ENCODE measurements at places on chromosomes 7 and 10.
A peak's percentile ranks its signal among the peaks of the same experiment; 100 is the strongest.

DNA sequence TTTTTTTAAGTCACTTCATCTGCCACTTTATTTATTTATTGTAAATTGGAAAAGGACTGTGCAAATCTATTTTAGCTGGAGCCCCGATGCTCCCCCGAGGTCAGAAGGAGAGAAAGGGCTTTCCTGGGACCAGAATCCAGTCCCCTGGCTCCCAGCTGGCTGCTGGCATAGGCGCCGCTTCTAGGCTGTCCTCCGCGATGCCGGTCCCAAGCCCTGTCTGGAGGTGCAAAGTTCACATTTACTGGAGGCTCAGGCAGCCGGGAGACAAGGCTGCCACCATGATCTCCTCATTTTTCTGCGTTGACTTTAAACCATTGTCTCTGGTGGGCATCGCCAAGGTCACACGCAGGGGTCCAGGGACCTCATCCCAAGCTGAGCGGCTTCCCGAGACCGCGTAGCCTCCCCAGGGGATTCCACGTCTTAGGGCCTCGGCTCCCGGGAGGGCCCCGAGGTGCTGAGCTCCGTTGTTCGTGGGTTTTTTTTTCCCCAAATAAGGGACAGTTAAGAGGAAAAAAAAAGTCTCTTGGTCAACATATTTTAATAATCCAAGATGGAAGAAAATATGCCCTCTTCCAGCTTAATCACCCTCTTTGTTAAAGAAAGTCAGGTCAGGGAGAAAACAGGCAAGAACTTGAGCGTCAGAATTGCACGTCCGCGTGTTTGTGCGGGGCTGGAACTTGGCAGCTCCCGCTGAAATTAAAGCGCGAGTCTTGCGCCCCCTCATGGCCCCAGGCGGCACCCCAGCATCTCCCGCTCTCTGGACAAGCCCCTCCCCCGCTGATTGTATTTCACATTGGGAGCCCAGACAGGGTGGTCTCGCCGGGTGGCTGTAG is 11.9 kb downstream of the RGR start:
- peak; percentile 7 for DNase-seq

GRCh38 chr7:18541181-18541870 is 45.8 kb downstream of the HDAC9 start:
- no peak for DNase-seq

GRCh38 chr7:80467069-80467468 is 44.8 kb downstream of the GNAT3 start:
- DNase-seq: no peak

- DNase-seq: no peak
Measured at GRCh38 chr10:89164080-89164479, 43.0 kb downstream of the CH25H start.

- DNase-seq: no peak
Measured at GRCh38 chr7:156111-157007, 36.0 kb upstream of the FAM20C start.

GRCh38 chr7:159104188-159104920 is 40.3 kb downstream of the VIPR2 start:
- no peak for DNase-seq

DNA sequence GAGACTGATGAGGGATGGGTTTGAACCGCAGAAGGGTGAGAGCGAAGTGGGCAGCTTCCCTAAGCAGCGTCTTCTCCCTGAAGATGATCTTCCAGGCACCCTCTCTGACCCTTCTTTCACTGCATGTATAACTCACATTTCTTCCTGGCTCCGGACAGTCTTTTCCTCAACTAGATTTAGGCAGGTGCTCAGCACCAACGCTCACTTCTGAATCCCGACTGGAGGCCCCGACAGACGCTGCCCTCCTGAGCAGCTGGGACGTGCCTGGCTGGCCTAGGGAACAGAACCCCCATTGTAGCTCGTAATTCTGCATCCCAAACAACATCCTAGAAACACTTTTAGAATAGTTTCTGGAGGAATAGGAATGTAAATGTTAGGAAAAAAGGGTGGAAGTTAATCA is 206.6 kb downstream of the DIP2C start:
- no peak for DNase-seq

DNA sequence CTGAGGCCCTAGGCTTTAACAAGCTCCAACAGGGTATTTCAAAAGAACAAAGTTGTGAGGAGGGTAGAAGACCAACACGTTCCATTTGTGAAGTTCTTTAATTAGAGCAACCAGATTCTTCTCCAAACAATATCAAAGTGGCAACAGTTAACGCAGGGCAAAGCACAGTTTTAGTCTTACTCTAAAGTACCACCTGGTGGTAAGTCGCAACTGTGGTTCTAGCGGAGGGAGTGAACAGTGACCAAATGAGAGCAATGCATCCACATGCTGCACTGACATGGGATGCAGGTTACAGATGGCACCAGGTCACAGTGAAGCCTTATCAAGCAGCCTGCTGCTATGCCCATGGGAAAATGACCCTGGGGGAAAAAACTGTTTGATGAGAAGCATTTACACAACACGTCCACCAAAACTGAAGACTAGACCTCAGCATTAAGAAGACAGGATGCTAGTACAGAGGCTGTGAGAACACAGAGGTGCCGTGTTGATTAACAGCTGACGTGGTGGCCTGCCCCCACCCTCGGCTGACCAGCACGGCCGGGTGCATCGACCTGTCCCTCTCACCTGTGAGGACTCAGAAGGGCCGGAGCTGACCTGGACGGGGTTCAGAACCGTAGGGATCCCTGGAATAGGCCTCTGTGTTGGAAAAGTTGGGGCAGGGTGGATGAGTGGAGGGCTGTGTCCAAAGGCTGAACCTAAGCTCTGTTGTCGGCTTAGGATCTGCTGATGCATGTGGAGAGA is 211.2 kb downstream of the GLI3 start:
- no peak for DNase-seq

- DNase-seq: no peak
Measured at GRCh38 chr10:64738462-64738861, 1217.3 kb downstream of the REEP3 start.

DNA sequence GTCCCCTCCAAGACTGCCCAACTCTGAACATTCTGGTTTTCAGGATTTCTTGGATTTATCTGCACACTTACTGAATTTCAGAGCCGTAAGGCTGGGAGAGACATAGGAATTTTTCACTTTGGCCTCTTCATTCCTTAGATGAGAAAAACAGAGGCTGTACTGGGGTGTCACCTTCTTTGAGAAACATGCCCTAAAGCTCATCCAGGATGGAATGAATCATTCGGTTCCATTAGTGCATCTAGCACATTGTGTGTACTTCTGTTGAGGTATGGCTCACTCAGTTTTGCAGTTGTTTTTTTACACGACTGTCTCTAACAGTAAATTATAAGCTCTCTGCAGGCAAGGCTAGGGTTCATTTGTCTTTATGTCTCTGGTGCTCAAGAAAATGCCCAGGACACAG is 383.4 kb downstream of the GATA3 start:
- DNase-seq: no peak

GRCh38 chr7:90859521-90859920 is 263.4 kb downstream of the CDK14 start:
- no peak for DNase-seq

DNA sequence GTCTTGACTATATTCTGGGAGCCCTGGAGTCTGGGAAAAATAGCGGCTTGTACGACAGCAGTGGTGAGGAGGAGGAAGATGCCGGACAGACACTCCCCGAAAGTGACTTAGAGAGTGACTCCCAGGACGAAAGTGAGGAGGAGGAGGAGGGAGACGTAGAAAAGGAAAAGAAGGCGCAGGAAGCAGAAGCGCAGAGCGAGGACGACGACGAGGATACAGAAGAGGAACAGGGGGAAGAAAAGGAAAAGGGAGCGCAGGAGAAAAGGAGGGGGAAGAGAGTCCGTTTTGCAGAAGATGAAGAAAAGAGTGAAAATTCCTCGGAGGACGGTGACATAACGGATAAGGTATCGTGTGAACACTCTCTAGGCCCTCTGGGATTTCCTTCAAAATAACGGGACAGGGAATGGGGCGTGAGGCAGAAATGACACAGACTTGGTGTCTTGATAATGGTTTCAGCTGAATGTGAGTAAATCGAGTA is 908 bp downstream of the NOM1 start:
- DNase-seq: no peak

GRCh38 chr10:24840784-24841183 is 111.6 kb downstream of the PRTFDC1 start:
- no peak for DNase-seq

GRCh38 chr10:20118119-20118518 is 301.9 kb downstream of the PLXDC2 start:
- DNase-seq: no peak

DNA sequence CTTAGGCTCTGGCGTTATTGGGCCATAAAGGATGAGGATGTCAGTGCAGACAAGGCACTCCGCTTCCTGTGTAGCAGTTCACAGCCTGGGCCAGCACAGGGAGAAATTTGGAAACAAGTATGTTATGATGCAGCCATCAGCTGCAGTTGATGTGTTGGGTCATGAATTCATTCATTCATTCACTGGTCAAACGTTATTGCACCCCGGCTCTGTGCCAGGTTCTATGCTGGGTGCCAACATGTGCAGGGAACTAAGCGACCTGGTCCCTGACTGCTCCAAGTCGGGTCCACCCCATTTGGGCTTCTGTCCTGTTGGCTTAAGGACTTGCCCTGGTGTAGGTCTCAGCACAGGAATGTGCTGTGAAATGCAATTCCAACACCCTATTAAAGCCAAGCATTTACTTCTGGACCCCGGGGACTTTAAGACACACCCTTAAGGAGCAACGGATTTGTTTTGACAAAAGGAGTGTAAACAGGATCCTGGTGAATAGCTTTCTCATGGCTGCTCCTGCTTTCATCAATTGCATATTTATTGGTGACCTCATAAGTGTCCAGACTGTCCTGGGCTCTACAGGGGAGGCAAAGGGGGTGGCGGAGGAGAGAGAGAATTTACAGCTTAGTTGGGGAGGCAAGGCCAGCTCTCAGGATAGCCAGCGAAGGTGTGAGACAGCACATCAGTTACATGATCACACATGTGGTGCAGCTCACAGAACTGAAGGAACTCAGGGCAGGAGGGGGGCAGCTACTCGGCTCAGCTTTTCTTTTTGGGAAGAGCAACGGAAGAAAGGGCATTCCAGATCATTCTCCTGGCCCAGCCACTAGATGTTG is 158.6 kb downstream of the GRK5 start:
- no peak for DNase-seq

DNA sequence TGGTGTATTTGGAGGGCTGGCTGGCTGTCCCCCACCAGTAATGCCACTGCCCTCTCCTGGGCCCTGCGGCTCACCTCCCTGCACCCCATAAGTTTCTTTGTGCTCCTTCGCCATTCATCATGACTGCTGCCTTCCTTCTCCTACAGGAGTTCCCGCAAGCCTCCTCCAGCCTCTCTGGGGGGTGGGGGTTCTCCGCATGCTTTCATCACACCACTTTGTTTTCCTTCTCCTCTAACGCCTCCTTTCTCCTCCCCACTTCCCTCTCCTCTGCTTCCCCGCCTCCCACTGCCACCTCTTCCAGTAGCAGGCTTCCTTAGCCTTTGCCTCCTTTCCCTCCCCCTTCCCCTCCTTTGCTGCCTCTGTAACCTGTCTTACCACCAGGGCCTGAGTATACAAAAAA is 58.1 kb downstream of the PAX2 start:
- DNase-seq: no peak

- DNase-seq: no peak
Measured at GRCh38 chr7:68613405-68613804, 984.9 kb upstream of the AUTS2 start.

- DNase-seq: no peak
Measured at GRCh38 chr10:101695404-101695890, 477 bp upstream of the FBXW4 start.

- DNase-seq: no peak
Measured at GRCh38 chr7:135678612-135679575, 16.6 kb downstream of the STMP1 start.

- no peak for DNase-seq
Measured at GRCh38 chr10:67506083-67506756, 189.8 kb downstream of the CTNNA3 start.

GRCh38 chr10:124602646-124603365 is 141.2 kb downstream of the LHPP start:
- DNase-seq: no peak

GRCh38 chr7:26292768-26293560 is 1.3 kb downstream of the SNX10 start:
- no peak for DNase-seq

DNA sequence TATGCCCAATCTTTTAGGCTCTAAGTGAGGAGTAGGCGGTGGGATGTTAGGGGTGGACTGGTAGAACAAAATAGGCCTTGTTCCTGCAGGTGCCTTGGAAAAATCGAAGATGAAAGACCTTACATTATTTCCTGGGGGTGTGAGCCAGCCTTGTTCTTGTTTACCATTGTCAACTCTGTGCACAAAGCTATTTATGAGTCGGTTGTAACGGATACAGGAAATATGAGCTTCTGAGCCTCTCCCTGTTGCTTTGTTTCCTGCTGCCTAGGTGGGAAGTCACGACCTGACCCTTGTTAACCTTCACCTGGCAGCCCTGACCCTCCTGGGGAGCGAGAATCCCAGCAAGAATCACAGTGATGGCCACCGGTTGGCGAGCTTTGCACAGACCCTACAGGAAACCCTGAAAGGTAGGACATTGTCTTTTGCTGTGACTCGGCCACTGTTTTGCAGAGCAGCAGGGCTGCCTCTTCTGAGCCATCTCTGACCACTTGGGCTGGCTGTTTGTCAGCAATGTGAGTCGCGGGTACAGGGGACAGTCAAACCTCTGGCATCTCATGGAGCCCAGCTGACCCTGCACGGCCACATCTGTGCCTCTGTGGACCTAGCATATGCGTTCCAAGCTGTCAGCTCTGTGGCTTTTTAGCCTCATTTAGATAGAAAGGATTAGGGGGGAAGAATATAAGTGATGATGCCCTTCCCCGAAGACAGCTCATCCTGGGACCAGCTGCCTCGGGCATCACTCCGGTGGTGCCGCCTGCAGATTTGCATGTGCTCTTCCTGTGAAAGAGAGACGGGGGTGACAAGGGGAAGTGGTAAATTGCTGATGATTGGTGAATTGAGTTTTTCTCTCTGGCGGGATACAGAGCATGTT is 102.1 kb upstream of the ANLN start:
- DNase-seq: no peak

- no peak for DNase-seq
Measured at GRCh38 chr7:124692425-124692824, 73.2 kb downstream of the GPR37 start.

GRCh38 chr7:37660614-37661013 is 23.0 kb upstream of the GPR141 start:
- no peak for DNase-seq

Data from effector CD4-positive, alpha-beta T cell (primary cell).